ENCODE measurements at places on chromosomes 7 and 10.

DNA sequence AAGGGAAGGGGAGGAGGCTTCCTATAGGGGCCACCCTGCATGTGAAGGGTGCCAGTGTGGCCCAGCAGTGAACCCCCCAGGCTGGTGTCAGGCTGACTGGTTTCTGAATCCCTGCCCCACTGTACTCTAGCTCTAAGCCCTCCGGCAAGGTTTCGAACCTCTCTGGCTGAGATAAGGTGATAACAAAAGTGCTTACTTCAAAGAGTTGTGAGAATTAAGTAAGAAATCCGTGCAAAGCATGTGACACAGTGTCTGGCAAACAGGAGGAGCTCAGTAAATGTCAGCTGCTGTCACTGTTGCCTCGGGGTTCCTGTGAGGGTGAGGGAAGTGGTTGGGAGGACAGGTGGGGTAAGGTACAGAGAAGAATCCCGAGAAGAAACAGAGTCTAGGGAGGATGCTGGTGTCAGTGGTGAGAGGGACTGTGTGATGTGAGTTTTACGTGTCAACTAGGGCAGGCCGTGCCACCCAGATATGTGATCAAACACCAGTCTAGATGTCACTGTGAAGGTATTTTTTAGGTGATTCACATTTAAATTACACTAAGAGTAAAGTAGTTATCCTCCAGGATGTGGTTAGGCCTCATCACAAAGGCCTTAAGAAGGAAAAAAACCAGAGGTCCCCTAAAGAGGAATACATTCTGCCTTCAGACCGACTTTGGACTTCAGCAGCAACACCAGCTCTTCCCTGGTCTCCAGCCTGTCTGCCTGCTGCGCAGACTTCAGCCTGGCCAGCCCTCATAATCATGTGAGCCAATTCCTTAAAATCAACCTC, 64.4 kb downstream of the BPGM start:
- no peak for DNase-seq

DNA sequence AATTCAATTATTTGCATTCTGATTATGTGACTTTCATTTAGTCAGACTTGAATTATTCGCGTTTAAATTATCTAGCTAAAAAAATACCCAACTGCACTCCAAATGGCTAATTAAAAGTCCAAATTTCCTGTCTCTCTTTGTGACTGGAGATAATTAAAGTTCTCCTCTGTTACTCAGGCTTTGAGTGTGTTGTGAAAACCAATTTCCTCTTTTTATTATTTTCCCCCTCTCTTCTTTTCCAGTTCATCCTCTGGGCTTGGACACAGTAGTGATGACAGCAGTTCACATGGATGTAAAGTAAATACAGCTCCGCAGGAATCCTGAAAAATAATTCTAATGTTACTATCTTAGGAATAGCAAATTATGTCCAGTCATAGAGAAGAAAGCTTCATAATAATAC, 80.6 kb downstream of the SNX10 start:
- DNase-seq: no peak

GRCh38 chr10:47038881-47039561, 127.8 kb downstream of the PTPN20 start:
- DNase-seq: no peak

- DNase-seq: no peak
Measured at GRCh38 chr10:17802350-17802749, 6.8 kb upstream of the MRC1 start.

GRCh38 chr10:536371-536925, 153.0 kb downstream of the DIP2C start:
- no peak for DNase-seq

Data from NCI-H1092 (cell line).